Smooth muscle cell of bladder (primary cell): ENCODE measurements at places on chromosomes 5 and 9. TPM values are rescaled to one million over a fixed set of nuclear protein-coding genes. Genes with fewer than 3 reads are reported as not detected.

Gene HMCN2
- total RNA-seq, result under 0.01 TPM in 2 replicates

Gene SKIC3
- total RNA-seq, result 131 and 145 TPM in 2 replicates

Gene CDC20B
- total RNA-seq, result under 0.01 TPM in 1 of 2 replicates, not detected in the other

Gene PCDHB6
- total RNA-seq, result under 0.01 and 0.09 TPM in 2 replicates

Gene SEPTIN8
- total RNA-seq, result 44.2 and 50.6 TPM in 2 replicates

Gene ICE1
- 14.9 and 20.5 TPM in 2 replicates for total RNA-seq

Gene GNPDA1
- total RNA-seq, result 43.2 and 61.6 TPM in 2 replicates

Gene GRM6
- not detected in 2 replicates for total RNA-seq

Gene TTC16
- 0.09 and 0.14 TPM in 2 replicates for total RNA-seq

Gene C5
- 4.5 and 4.8 TPM in 2 replicates for total RNA-seq

Gene STING1
- 24.8 and 26.9 TPM in 2 replicates for total RNA-seq

Gene IL5
- total RNA-seq, result not detected in 2 replicates

Gene DMAC1
- 8.7 and 10.4 TPM in 2 replicates for total RNA-seq

Gene SMIM23
- not detected in 2 replicates for total RNA-seq

Gene UGT3A1
- not detected in 2 replicates for total RNA-seq

Gene GFI1B
- total RNA-seq, result not detected in 2 replicates

Gene CER1
- total RNA-seq, result not detected in 2 replicates

Gene GADD45G
- 1.00 and 1.5 TPM in 2 replicates for total RNA-seq

Gene GRXCR2
- total RNA-seq, result not detected in 2 replicates

Gene ARID3C
- 0.09 and 0.14 TPM in 2 replicates for total RNA-seq

Gene PCDHA4
- total RNA-seq, result 0.14 and 0.37 TPM in 2 replicates

Gene DOCK2
- total RNA-seq, result 2.0 and 4.4 TPM in 2 replicates

Gene DAPK1
- 23.8 and 30.0 TPM in 2 replicates for total RNA-seq

Gene CD14
- total RNA-seq, result 2.9 and 8.8 TPM in 2 replicates

Gene MARCOL
- 4.0 and 8.3 TPM in 2 replicates for total RNA-seq

Gene HMGXB3
- total RNA-seq, result 23.5 and 37.7 TPM in 2 replicates

Gene FBXL7
- total RNA-seq, result 2.0 and 2.9 TPM in 2 replicates

Gene MTAP
- total RNA-seq, result 16.8 and 23.1 TPM in 2 replicates

Gene ADGRD2
- not detected in 2 replicates for total RNA-seq

Gene CCL27
- not detected in 2 replicates for total RNA-seq

Gene SLC36A3
- total RNA-seq, result not detected in 2 replicates

Gene GCNT4
- 4.3 and 6.5 TPM in 2 replicates for total RNA-seq

Gene GLRA1
- total RNA-seq, result not detected in 2 replicates

Gene FSTL4
- total RNA-seq, result 0.09 and 0.43 TPM in 2 replicates

Gene SHOC1
- total RNA-seq, result under 0.01 TPM in 1 of 2 replicates, not detected in the other

Gene OR1B1
- total RNA-seq, result 0.18 TPM in 1 of 2 replicates, not detected in the other

Gene RMI1
- 3.2 and 3.8 TPM in 2 replicates for total RNA-seq
